Fibroblast of skin of left quadriceps (primary cell): ENCODE measurements at places on chromosomes 1 and 21.

DNA sequence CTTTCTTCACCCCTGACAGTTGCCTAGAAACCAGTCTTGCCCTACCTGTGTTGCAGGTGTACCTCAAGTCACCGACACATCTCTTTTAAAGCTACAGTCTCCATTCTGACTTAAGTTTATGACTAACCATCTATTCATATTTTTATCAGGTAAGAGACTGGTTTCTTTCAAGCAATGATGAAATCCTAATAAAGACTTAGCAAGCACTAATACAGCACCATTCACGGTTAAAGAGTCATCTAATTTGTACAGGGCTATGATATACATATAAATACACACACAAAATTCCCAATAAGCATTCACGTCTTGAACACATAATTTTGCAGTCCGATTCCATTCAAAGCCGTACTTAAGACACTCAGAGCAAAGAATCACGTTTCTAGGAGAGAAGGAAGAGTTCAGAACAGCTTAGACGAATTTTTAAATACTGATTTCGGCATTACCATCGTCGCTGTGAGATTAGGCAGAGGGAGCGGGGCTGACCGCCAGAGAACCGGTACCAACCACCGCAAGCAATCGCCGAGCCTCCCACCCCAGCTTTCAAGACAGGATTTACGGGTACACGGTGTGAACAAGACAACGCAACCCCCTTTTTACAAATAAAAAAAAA is 943 bp downstream of the ERRFI1 start:
- DNase-seq, result no peak

- no peak for DNase-seq
Observed at GRCh38 chr1:184708084-184708676, 46.5 kb downstream of the EDEM3 start.

- no peak for DNase-seq
Observed at GRCh38 chr1:9121496-9122409, 7.1 kb downstream of the GPR157 start.

DNA sequence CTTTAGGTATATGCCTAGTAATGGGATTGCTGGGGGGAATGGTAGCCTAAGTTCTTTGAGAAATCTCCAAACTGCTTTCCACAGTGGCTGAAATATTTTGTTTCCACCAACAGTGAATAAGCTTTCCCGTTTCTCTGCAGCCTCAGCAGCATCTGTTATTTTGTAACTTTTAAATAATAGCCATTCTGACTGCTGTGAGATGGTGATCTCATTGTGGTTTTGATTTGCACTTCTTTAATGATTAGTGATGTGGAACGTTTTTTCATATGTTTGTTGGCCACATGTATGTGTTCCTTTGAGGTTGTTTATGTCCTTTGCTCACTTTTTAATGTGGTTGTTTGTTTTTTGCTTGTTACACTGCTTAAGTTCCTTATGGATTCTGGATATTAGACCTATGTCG is 237.4 kb downstream of the CENPF start:
- peak; percentile 75 for DNase-seq

GRCh38 chr1:36559061-36559460 is 76.3 kb upstream of the CSF3R start:
- no peak for DNase-seq
